Cortex of kidney (tissue), 1 donor: ENCODE measurements at places on chromosomes 12 and 14.

DNA sequence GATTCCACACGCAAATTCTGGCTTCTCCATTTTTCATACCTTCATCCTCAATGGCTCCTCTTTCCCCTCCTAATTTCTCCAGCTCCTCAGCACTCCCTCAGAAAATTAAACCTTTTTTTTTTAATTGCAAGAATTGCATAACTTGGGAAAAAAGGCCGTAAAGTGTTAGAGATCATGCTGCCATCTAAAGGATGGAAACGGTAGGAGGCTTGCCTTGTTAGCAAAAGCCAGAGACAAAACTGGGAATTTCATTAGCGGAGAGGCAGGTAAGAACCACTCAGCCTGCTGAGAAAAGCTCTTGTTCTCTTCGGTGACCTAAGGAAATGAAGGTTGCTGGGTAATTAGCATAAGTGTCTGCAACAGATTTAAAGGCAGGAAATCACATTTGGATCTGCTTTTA is 204.3 kb downstream of the AEBP2 start:
- no peak for DNase-seq

DNA sequence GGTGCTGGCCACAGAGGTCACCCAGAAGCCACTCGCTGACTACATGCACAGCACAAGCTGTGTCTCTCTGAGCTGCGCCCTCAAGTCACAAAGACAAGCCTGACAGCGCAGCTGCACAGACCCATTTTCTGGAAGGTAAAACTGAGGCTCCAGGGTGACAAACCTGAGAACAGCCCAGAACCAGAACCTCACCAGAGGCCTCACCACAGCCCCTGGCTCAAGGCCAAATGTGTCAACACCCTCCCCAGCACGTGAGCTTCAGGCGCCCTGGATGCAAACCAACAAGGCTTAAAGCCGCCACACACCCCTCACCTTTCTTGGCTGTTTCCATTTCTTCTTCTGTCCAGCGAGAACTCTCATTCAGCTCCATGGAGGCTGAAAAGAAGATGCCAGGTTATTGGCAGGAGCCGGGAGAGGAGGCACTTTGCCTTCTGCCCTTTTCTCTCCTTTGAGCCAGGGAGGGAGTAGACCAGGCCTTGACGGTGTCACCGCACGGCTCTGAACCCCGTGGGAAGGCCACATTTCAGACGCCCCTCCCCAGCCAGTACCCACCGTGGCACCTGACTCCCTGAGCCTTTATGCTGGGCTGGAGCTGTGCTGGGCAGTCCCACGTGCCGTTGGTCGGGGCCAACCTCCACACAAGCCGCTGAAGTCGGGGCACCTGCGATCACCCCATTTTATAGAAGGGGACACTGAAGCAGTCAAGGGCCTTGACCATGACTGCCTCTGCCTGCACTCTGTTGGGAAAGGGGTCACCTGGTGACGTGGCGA is 103.1 kb downstream of the RFLNA start:
- DNase-seq, result no peak

GRCh38 chr12:75842090-75842489 is 189.5 kb downstream of the PHLDA1 start:
- DNase-seq, result no peak

GRCh38 chr12:41108032-41108431 is 80.1 kb upstream of the PDZRN4 start:
- DNase-seq, result no peak

DNA sequence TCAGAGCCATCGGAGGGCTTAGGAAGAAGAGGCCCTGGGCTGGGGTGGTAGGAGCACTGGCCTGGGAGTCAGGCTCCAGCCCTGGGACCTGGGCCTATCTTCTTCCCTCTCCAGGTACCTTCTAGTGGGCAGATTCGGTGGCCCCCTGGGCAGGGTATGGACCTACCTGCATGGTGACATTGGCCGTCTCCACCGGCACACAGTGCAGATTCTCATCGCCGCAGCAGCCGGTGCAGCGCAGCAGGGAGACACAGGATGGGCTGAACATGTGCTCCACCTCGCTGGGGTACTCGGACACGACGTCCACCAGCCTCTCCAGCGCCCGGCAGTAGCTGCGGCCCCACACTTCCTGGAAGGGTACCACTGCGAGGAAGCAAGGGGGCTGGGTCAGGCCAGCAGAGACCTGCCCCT is 6.2 kb downstream of the PGF start:
- no peak for DNase-seq

DNA sequence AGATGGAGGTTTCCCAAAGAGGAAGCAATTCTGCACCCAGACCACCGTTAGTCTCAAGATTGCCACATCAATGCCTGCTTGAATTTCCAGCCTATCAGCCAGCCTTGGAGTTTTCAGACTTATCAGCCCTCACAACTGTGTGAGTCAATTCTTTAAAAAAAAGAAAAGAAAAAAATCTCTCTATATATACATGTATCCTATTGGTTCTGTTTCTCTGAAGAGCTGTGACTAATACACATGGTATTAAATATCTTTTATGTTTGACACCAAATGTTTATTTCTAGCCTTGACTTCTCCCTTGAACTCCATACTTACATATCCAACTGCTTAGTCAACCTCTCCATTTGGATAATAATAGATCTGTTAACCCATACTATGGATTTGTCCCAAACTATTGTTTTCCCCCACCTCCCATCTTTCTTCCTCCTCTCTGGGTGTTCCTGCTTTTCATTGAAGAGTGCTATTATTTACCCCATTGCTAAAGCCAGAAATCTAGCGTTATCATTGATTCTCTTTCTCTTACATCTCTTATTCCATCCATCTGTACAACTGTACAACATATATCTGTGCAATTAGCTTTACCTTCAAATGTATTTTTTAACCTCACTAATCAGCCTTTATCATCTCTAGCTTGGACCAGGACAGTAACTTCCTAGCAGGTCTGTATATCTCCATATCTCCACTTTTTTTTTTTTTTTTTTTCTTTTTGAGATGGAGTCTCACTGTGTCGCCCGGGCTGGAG is 22.7 kb upstream of the EID3 start:
- no peak for DNase-seq

DNA sequence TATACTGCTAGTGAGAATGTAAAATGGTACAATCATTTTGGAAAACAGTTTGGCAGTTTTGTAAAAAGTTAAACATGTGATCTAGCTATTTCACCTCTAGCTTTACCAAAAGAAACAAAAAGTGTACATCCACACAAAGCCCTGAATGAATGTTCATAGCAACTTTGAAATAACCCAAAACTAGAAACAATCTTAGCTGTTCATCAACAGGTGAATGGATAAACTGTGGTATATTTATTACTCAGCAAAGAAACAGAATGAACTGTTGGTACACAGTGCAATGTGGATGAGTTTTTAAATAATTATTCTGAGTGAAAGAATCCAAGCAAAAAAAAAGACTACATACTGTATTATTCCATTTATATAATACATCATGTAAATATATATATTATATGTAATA is 36.3 kb downstream of the TPCN1 start:
- DNase-seq, result no peak

DNA sequence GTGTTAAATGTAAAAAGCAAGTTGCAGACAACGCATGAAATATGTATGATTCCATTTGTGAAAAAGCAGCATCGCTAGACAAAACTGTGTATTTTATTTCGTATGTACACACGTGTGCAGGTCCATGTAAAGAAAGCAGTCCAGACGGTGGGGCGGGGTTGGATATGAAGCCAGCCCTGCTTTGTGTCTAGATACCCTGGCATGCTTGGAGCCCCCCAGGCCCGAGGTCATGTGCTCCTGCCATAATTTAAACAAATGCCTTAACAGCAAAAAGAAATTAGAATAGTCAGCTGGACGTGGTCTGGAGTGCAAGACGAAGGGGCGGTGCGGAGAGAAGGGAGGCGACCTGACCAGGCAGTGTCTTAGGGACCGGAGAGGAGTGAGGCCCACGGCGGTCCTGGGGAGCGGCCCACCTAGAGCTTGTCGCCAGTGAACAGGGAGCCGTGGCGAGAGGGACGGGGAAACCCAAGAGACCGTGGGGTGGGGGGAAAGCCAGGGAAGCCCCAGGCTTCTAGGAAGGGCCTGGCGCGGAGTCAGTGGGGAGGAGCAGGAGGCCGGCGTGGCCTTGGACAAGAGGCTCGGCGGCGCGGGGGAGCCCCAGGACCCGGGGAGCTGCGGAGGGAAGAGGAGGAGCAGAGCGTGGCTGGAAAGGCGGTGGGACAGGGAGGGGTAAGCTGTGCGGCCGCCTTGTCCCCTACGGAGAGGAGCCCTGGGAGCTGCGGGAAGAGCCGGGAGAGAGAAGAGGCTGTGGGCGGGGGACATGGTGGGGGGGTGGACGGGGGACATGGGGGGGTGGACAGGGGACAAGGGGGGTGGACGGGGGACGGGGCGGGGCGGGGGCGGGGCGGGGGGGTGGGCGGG is 118.5 kb upstream of the C14orf180 start:
- no peak for DNase-seq

DNA sequence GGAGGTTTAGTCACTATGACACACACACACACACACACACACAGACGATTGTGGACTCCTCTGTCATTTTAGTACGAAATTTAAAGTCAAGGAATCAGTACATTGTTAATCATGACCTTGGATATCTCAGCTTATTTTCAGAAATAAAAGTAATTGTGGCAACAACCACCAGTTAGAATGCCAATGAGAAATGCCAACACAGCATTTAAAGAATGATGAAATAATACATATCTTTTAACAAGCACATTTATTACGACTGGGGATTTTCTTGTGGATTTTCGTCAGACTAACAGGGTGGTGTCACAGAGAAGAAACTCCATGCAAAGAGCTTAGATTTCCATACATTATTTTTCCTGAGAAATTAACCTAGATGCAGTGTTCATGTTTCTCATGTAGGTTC is 1289.4 kb downstream of the AACS start:
- DNase-seq, result no peak

- DNase-seq, result no peak
These were observed 3.8 kb downstream of the LRP1 start for GRCh38 chr12:57131896-57132744.

DNA sequence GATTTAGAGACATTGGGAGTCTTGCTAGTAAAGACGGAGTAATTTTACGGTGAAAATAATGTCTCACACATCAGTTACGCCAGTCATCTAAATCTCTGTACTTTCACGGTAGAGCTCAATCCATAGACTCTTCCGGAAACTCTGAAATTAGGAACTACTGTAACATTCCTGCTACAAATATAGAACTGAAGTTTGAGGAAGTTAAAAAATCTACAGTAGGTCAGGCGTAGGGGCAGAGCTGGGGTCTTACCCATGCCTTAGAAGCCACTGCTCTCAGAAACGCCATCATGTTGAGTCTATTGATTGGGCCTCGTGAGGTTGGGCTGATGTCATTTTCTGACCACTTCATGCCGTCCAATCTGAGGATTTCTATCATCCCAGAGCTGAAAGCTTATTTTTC is 1029.8 kb upstream of the TMEM132C start:
- no peak for DNase-seq

DNA sequence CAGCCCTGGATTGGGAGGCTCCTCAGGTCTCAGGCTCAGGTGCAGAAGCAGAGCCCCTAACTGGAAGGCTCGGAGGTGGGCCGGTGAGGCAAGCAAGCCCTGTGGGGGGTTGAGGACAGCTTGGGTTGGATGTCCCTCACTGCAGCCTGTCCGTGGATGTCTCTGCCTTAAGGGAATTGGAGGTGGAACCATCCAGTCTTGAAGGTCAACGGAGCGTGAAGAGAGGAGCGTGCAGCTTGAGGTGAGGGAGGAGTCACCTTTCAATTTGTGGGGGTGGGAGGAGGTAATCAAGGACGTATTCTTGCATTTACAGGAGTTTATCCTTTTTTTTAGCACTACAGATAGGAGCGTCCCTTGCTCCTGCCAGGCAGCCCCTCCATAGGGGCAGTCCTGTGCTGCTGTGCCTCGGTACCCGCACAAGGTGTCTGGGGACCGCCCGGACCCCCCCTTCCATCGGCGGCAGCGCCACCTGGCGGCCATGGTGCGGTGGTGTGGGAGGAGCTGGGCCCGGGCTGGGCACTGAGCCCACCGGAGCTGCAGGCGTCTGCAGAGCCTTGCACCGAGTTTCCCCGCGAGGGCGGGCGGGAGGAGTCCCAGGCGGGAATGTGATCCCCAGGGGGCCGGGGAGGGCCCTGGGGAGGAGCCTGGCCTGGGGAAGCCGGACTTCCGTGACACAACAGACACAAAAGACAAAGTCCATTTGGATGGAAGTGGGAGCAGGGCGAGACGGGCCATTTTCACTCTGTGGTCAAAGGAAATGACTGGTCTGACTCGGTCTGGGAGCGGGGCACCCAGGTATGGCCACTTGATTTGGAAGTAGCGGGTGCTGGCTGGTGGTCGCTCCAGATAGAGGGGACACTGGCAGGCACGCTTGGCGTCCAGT is 864 bp downstream of the DNAJC22 start:
- peak; percentile 53 for DNase-seq

DNA sequence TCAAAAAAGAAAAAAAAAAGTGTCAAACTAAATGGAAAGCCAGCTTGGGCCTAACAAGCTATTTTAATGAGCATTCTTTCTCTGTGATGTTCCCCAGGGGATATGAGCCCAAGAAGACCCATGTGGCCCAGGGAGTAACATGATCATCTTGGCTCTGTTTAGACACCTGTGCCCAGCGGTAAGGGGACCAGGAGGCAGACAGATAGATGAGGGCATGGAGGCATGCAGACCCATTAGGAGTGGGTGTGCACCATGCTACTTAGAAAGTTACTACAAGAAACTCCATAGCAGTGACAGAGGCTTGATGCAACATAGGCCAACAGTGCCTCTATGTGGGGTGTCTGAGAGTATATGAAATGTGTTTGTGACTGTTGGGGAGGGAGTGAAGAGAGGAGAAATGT is 3.1 kb upstream of the CREBL2 start:
- DNase-seq, result no peak

GRCh38 chr14:96598332-96598928 is 96.2 kb downstream of the PAPOLA start:
- no peak for DNase-seq

- no peak for DNase-seq
These were observed 83.6 kb downstream of the SPRING1 start for GRCh38 chr12:116654226-116654743.

GRCh38 chr12:130958557-130959140 is 4.9 kb downstream of the ADGRD1 start:
- DNase-seq, result no peak

DNA sequence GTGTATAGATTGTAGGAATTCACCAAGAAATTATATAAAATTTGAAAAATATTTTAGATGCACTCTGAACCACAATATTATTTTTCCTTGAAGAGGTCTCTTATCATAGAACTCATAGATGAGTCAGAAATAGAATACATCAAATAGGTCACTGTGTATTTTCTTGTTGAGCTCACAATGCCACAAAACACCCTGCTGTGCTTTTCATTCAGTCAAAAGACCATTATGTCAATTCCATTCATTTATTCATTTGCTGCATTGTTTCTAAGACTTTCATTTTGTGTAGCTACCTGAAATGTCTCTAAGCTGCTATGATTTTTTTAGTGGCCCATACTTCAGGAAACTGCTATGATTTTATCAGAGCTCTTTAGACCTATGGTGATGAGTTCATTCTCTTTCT is 231.9 kb upstream of the AVPR1A start:
- no peak for DNase-seq

GRCh38 chr14:104688505-104689108 is 811 bp upstream of the INF2 start:
- DNase-seq, result no peak

GRCh38 chr12:18373181-18373580 is 111.9 kb downstream of the PIK3C2G start:
- DNase-seq, result no peak

- DNase-seq, result no peak
These were observed 30.1 kb upstream of the PPP2R5C start for GRCh38 chr14:101731187-101732080.

GRCh38 chr12:75953312-75953906 is 78.2 kb downstream of the PHLDA1 start:
- no peak for DNase-seq
